Activated CD4-positive, CD25-positive, alpha-beta regulatory T cell treated with anti-CD3 and anti-CD28 coated beads, Interleukin-2, amount 50 U/mL, for 24 hours (primary cell): ENCODE measurements at places on chromosomes 5 and 9.

- no peak for ATAC-seq
These were observed 24.2 kb downstream of the STC2 start for GRCh38 chr5:173303878-173304590.

DNA sequence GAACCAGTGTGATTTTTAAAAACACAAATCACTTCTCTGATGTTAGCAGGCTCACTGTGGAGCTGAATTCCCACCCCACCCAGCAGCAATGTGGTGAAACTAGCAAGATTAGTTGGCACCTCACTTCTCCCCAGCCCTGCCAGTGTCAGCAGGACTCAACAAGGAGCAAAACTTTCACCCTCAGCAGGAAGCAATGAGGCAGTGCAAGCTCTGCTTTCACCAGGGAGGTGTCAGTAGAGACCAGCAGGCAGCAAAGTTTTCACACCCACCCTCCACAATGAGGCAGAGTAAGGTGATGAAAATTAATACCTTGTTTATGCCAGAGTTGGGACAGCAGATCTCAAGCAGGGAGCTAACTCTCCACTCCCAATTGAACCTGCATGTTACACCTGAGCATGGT, 565.0 kb downstream of the CETN3 start:
- no peak for ATAC-seq

- ATAC-seq: no peak
These were observed 40.5 kb upstream of the LPCAT1 start for GRCh38 chr5:1564182-1564748.

- peak; percentile 33 for ATAC-seq
These were observed 36.4 kb downstream of the MTMR12 start for GRCh38 chr5:32276173-32276853.

- ATAC-seq: peak; percentile 42
These were observed 3.6 kb downstream of the TMC1 start for GRCh38 chr9:72524820-72525540.

DNA sequence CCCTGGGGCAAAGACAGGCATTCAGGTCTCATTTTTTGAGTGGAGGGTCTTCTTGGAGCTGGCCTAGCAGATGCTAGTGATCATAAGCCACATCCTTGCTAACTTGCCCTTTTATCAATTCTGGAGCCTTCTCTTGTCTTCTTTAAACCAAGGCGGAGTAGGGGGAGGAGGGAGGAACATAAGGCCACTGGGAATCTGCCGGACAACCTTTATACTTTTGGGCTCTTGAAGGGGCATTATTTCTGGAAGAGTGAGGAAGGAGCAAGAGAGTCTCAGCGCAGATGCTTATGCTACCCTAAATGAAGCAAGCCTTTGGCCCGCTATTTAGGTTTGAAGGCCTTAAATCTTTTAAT, 2.0 kb downstream of the TMEFF1 start:
- no peak for ATAC-seq

- ATAC-seq: no peak
These were observed 571.0 kb upstream of the ARRDC3 start for GRCh38 chr5:91954136-91954535.

DNA sequence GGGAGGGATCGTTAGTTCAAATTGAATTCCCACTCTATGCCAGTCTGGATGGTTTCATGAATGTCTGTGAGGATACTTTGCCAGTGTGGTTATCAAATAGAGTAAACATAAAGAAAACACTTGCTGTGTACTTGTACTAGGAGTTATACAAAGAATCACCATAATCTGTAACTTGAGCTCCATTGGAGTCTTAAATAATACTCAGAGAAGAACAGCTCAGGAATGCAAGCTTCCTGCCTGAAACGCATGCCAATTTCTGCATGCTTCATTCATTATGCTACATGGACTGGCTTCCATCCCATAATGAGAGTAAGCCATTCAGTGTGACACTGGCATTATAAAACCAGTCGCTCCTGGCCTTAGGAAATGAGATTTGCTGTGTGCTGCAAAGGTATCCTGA, 351.4 kb downstream of the SEMA5A start:
- ATAC-seq: no peak

GRCh38 chr9:111904026-111904425, 7.4 kb downstream of the UGCG start:
- ATAC-seq: no peak

DNA sequence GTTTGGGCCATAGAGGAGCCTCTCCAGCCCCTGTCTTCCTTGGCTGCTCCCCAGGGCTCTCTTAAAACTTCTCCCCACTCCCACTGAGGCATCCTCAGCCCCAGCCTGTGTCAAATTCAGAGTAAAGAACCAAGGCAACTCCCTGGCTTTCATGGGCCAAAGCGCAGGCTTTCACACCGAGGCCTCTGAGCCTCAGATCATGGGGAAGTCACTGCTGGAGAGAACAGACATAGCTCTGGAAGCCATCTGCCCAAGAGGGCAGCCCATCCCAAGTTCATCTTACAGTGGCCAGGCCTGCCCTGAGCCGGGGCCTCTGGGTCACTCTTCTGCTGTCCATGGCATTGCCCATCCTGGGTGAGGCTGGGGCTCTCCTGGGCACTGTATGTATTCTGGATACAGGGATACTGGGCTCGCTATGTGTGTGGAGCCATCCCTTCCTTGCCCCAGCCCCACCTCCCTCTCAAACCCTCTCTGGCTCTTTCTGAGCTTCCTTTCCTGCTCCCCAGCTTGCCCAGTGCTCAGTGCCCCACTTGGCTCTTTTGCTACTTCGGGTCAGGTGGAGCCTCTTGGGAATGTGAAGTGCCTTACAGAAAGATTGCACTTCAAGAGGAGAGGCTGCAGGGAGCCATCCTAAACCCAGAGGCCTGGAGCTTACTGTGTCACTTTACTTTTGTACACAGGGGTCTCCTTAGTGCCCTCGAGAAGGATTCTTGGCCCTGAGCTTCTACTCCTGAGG, 33.0 kb downstream of the TGFBI start:
- ATAC-seq: no peak

- no peak for ATAC-seq
These were observed 33.4 kb downstream of the SYK start for GRCh38 chr9:90834828-90835595.

DNA sequence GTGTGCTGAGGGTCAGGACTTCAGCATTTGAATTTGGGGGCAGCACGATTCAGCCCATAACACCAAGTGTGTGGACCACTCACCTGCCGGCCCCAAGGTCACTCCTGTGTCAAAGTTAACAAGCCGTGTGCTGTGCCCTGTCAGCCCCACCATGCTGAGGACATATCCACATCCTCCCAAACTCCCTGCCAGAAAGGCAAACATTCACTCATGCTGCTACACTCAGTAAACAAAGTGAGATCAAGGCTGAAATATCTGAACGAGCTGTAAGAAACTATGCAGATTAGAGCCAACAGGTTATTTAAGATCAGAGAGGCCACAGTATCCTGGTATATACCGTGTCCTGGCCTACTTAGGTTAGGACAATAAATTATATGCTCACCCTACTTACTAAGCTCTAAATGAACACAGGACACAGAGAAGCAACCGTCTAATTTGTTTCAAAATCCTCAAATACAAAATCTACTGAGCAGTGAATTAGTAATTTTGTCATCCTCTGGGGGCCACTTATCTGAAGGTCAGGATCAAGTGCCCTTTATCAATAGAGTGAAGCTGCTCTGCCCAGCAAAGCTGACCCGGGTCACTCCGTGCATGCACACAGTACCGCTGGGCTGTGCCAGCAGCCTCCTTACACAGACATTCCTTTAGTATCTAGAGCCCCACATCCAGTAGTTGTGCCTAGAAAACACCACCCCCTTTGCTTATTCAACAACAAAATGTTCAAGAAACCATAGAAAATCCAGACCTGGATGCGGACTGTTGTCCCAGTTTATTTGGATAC, 28.2 kb downstream of the RETREG1 start:
- ATAC-seq: no peak

- ATAC-seq: no peak
These were observed 514.9 kb downstream of the RASEF start for GRCh38 chr9:82547995-82548394.

GRCh38 chr9:37046683-37047082, 12.6 kb upstream of the PAX5 start:
- no peak for ATAC-seq

DNA sequence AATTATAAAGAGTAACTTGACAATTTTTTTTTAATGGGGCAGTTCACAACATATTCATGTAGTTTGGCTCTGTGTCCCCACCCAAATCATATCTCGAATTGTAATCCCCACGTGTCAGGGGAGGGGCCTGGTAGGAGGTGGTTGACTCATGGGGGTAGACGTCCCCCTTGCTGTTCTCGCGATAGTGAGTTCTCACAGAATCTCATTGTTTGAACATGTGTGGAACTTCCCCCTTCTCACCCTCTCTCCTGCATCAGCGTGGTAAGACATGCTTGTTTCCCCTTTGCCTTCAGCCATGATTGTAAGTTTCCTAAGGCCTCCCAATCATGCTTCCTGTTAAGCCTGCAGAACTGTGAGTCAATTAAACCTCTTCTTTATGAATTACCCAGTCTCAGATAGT, 40.7 kb downstream of the FBXW11 start:
- ATAC-seq: peak; percentile 57

GRCh38 chr5:1007681-1008450, 736 bp upstream of the NKD2 start:
- no peak for ATAC-seq

GRCh38 chr9:81096625-81097024, 592.7 kb downstream of the TLE1 start:
- ATAC-seq: no peak

GRCh38 chr5:22591461-22591860, 261.7 kb downstream of the CDH12 start:
- no peak for ATAC-seq

GRCh38 chr5:134517553-134517952, 7.9 kb upstream of the JADE2 start:
- ATAC-seq: no peak

DNA sequence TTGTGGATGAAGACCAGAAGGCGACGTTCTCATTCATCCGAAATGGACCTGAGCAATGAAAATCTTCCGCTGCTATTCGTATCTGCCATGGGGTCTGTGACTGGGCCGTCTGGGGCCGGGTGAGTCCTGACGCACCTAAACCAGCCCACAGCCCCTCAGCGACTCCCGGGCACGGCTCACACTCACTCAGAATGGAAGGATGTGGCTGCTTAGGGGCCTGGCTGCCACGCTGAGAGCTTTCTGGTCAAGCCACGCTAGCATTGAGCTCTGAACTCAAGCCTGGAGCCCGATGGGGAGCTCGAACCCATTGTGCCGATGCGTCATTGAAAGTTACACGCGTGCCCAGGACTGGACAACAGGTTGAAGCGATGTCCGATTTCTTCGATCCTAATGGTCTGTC, 97.8 kb downstream of the MRPL36 start:
- no peak for ATAC-seq

GRCh38 chr9:111099199-111100008, 61.1 kb upstream of the LPAR1 start:
- ATAC-seq: no peak

DNA sequence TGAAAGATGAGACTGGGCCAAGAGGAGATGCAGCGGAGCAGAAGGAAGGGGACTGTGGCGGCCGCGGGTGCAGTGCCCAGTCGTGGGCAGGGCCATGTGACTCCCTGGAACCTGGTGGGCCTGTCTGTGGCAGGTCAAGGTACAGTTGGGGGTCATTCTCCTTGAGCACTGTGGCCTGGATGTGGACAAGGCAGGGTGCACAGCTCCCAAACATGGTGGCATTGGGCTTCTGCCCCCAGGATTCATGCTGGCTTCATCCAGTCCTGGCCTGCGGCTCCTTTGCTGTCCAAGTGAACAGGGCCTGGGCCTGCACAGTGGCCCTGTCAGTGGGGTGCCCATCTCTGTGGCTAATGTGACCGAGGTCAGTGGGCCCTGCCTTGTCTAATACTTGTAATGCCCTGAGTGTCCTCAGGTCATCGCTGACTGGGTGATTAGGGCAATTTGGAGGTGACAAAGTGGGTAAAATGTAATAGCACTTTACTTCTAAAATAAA, 39.9 kb downstream of the CEP72 start:
- no peak for ATAC-seq

- ATAC-seq: no peak
These were observed 126.1 kb downstream of the GPBP1 start for GRCh38 chr5:57299986-57300385.

DNA sequence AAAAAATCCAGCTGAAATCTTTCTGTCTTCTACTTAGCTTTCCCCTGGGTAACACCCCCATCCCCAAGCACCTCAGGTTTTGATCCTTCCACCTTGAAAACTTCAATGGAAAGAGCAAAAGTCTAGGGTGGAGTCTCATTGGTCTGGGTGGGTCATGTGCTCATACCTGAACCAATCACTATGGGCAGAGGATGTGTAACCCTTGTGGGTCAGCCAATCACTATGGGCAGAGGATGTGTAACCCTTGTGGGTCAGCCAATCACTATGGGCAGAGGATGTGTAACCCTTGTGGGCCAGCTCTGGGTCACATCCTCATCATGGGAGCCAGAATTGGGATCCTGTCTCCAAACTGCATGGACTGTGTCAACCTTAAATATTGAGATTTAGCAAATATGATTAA, 18.5 kb downstream of the NAIF1 start:
- ATAC-seq: peak; percentile 60

GRCh38 chr9:99162759-99163364, 57.9 kb downstream of the TGFBR1 start:
- no peak for ATAC-seq

DNA sequence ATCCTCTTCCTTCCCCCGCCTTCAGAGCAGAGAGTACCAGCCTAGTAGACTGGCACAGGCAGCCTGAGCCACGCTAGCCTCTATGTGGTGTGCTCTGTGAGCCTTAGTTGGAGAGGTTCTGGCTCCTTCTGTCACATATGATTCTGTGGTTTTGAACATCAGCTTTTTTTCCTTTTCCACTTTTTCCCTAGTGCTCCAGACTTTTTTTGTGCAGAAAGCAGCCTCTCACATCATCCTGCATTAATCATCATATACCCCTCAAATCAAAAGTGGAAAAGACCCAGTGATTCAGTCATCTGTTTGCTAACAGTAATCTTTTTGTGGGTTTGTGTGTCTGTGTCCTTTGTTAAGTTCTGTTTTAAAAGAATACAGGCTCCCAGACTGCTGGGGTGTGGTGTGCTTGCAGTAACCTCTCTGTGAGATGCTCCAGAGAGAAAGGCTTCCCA, 663.9 kb upstream of the RGMB start:
- ATAC-seq: no peak

GRCh38 chr9:19782005-19782404, 6.8 kb downstream of the SLC24A2 start:
- no peak for ATAC-seq

GRCh38 chr5:151464101-151464500, 16.7 kb downstream of the SLC36A1 start:
- no peak for ATAC-seq

DNA sequence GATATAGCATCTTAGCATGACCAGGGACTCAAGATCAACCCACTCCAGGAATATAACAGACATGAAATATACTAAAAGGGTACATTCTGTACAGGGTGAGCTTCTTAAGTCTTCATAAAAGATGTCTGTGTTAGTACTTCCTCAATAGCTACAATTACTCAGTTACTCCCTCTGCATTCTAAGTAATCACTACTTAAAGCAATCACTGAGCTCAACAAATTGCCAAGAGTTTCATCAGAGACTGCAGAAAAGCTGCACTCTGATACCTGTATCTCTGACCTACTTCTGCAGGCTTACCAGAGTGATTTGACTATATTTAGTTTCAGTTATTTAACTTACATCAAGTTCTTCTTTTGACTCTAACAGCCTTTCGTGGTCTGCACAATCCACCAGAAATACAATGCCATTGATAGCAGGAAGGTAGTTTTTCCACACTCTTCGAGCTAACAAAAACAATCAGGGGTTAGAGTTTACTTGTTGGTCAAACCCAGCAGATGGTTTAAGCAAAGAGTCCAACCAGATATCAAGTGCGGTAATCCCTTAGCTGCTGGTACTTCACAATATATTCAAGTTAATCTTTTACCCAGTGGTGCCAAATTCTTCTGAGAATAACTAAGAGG, 23.3 kb downstream of the SAR1B start:
- ATAC-seq: peak; percentile 72
